ENCODE measurements at places on chromosomes 7 and 10.

DNA sequence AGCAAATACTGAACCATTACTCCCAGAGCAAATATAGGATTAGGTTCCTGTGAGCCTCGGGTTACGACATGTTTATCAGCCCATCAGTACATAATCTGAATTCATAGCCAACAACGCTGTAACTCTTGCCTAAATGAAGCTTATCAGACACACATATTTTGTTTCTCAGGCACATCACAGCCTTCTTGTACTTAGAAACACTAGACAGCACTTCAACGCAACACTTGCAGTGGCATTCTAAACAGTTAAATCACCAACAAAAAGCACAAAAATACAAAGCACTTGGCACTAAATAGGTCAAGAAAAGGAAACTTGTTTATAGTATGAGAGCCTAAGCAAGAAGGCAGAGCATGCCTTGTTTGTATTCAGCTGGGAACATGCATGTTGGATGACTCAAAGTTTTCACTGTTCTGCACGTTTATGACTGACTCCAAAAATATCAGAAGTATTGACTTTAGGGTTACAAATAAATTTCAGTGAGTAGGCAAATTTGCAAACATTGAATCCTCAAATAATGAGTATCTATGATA is 75.0 kb downstream of the VPS50 start:
- no peak for DNase-seq

DNA sequence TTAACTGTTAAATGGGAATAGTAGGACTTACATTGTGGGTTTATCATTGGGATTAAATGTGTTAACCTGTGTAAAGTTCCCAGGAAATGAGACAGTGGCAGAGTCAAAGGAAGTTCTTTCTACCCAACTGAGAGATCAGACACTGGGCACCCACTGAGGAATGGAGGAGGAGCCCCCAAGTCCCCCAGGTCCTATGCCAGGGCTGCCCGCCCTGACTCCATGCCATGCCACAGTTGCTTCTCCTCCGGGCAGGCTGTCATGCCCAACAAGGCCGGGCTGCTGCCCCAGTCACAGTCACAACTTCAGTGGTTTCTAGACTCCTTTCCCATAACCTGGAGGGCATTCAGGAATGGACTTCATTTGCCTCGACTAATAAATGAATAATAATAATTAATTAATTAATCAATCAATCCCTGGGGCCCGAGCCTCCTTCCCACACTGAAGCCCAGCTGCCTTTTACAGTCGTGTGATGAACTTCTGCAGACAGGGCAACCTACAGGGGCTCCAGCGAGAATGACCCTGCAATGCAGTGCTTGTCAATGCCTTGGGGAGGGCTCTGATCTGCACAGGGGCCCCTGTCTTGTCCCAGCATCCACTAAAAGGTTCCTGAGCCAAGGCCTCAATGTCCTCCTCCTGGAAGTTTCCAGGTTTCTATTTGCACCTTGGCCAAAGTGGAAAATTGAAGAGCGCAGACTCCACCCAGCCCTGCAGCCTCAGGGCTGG is 32.4 kb downstream of the DRGX start:
- no peak for DNase-seq

- no peak for DNase-seq
These were observed 1203.3 kb upstream of the CELF2 start for GRCh38 chr10:9814285-9814864.

GRCh38 chr10:110698340-110698739 is 54.2 kb downstream of the RBM20 start:
- no peak for DNase-seq

- DNase-seq = no peak
These were observed 88.9 kb downstream of the SCRN1 start for GRCh38 chr7:29900745-29901144.

GRCh38 chr10:91953600-91954160 is 30.1 kb downstream of the BTAF1 start:
- DNase-seq = no peak

DNA sequence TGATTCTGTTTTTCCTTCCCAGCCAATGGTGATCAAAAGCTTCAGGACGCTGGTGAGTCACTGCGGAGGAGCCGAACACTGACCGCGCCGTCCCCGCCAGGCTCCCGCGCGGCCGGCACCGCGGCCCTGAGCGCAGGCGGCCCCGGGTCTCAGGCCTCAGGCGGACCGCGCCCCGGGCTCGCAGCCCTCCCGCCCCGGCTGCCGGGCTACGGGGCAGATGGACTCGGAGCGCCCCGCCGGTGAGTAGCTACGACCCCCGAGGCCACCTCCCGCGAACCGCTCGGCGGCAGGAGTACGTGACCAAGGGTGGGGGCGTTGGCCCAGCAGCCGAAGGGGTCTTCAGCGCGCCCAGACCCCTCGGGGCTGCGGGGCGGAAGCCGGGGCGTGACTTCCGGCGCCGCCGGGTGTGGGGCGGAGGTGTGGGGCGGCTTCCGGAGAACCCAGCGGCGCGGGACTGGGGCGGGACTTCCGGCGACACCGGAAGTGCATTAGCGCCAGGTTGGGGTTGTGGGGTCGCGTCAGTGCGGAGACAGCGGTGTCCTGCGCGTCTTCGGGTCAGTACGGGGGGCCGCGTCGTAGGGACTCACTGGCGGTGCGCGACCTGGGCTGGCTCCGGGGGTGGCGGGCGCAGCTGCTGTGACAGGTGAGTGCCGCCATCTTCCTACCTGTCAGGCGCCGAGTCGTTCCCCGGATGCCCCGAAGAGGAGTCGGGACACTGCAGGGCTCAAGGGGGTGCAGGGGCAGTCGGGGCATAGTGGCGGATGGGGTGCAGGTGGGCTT is at the start of gene WDR37:
Gene WDR37 (plus strand): TSS at position 60 of the 780 bp plus-strand sequence. CDS start 15,771 bp downstream, outside the sequence.
- DNase-seq = peak; percentile 78

DNA sequence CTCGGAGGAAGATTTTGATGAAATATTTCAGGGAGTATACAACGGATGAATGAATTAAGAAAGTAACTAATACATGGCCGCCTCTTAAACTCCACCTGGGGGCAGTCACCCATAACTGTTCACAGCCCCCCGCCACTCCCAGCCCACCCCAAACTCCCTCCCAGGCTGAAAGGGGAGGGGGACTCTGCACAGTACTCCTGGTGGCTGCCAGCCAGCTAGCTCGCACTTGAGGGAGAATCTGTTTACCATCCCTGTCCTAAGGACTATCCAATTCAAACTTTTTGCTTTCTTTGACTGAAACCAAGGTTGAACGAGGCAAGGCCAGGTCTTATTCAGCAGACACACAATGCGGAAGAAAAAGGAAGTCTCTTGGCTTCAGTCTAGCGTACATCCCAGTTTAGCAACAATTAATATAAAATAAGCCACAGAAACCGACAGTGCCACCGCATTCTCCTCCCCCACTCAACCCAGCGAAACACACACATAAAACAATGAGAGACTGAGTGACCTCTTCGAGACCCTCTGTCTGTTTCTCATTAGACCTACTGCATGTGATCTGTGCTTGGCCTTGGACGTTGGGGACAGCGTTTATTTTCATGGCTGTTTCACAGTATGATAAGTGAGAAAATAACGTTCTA is 219.5 kb downstream of the GLI3 start:
- no peak for DNase-seq

- no peak for DNase-seq
These were observed 325.6 kb downstream of the ZWINT start for GRCh38 chr10:56035489-56035888.

DNA sequence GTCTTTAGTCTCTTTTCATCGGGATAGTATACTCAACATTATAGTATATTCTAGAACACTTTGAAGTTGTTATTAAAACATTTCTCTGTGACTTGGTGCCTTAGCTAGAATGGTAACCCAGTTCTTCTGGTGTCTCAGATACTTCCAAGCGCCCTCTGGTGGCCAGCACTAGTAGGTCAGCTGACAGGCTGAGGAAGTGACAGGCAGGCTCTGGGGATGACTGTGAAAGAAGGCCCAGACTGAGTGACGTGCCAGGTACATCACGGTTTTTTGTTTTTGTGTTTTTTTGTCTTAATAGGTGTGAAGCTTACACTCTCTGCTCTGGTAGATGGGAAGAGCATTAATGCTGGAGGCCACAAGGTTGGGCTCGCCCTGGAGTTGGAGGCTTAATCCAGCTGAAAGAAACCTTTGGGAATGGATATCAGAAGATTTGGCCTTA is 5.1 kb downstream of the COMTD1 start:
- peak; percentile 74 for DNase-seq

DNA sequence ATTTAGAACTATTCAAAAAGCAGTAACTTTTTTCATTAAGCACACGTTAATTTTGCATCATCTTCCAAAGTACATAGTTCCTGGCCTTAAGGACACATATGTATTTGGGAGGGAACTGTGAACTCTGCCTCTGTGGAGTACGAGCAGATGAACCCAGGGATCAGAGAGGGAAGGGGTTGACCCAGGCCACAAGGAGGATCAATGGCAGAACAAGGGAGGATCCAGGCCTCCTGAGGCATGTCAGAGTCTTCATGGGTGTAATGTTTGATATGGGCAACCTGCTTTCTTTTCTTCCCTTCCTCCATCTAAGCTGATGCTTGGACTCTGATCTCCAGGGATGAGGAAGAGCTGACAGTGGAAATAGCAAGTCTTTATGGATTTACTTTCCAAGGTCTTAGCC is 164.0 kb downstream of the SH2D4B start:
- no peak for DNase-seq

- no peak for DNase-seq
These were observed 185.5 kb upstream of the STEAP4 start for GRCh38 chr7:88492153-88492552.

DNA sequence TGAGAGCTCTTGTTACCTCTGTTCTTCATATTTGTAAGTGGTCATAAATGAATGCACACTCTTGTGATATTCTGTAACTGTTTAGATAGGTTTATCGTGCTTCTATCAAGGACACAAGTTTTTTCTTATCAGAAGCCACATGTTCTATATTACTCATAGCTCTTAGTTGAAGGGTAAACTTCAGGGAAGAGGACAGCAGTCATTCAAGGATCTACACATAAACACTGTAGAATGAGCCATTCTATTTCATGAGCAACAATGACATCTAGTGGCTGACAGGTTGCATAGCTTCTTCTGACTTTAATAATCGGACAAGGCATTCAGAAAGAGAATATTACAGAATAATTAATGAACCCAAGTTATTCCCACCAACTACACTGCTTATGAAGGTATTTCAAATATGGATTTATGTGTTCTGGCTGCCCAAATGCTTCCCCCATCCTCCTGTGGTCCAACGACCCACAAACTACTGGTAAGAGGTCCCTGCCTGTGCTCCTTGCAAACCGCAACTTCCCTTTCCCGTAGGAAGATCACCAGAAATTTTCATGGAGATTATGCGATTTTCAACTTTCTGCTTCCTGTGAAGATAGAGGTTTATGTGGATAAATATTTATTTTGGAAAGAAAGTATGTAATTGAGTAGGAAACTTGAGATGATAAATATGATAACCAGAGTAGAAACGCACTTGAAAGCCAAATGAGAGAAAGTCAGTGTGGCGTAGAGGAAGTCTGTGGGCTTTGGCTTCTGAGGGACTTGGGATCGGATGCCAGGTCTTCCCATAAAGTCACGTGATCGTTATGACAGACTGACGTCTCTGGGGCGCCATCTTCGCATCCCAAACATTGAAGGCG is 16.8 kb upstream of the ABCB5 start:
- no peak for DNase-seq

DNA sequence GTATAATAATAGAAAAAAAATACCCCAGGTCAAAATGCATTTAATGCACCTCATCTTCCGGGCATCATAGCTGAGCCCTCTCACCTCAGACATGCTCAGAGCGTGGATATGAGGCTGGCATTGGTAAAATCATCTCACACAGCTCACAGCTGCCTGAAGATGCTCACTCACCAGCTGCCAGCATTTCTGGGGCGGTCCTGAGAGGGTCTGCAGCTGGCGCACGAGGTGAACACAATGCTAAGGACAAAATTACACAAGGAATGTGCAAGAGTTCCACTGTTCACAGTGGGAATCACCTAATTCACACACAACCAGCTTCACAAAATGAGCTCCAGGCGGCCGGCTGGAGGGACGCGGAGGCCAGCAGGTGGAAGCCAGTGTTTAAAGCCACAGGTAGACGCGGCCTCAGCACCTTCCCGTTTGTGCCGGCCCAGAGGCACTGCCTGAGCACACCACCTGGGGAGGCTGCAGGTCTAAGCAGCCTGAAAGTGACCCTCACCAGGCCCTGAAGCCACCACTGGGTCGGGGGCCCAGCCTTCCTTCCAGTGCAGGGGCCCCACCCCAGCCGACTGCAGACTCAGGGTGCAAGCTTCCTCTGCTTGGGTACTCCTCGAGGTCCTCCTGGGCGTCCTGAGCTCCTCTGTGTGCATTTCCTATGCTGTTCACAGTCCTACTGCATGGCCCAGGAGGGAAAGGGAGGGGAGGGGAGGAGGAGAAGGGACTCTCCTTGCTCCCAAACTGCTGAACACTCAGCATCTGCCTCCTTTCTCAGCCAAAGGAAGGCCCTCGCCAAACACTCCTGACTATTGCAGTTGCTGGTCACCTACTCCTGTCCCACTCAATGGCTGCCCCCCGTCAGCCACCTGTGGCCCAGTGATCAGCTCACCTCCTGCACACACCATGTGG is 61.2 kb upstream of the FAM20C start:
- DNase-seq = no peak

DNA sequence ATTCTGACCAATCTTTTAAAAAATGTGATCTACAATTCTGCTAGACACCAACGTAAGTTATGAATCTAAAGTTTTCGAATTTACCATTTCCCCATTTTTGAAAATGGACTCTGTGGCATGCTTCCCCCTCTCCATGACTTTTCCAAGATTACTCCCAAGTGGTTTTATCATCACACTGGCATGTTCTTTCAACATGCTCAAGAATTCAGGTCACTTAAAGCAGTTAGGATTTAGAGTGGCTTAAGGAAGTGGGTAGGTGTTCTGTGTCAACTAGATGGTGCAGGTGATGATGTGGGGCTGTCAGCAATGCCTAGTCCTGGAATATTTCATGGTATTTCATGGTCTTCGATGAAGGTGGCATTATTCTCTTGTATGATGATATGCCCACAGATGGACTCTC is 164.0 kb upstream of the ASAH2 start:
- no peak for DNase-seq

DNA sequence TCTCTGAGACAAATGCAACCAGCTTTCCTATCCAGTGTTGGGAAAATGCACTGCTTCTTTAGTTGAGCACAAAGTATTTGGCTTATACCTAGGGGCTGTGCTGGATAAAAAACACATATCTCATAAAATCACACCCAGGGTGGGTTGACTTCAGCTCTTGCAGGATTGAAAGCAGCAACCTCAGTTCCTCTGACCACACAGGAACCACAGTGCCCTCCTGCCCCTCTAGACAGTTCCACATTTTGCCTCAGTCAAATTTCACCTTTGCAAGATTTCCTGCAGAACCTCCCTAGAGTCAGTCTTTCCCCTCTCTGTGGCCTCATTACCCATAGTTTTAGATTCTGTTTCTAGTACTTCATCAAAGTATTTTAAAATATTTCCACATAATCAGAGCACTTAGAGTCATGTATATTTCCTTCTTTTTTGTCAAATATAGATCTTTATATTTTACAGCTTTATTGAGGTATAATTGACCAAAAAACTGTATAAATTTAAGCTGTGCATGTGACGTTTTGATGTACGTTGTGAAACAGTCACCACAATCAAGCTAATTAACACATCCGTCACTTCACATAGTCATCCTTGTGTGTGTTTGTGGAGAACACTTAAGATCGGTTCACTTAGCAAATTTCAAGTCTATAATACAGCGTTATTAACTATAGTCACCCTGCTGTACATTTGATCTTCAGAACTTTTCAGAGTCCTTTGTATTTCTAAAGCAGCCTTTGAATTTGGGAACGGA is 37.0 kb upstream of the EGR2 start:
- no peak for DNase-seq

GRCh38 chr7:112624416-112624815 is 143.6 kb downstream of the LSMEM1 start:
- DNase-seq = no peak

GRCh38 chr7:115359119-115359518 is 437.2 kb downstream of the MDFIC start:
- no peak for DNase-seq

Data from stimulated activated CD8-positive, alpha-beta memory T cell treated with anti-CD3 and anti-CD28 coated beads, Interleukin-15, amount 100 ng/mL, for 4 hours (primary cell).